ENCODE measurements at places on chromosomes 7 and 10. TPM values are rescaled to one million over a fixed set of nuclear protein-coding genes. Genes with fewer than 3 reads are reported as not detected.

The UNCX gene
- total RNA-seq = not detected

The FLNC gene
- 0.57 TPM for total RNA-seq

The LRRN3 gene
- total RNA-seq = not detected

DNA sequence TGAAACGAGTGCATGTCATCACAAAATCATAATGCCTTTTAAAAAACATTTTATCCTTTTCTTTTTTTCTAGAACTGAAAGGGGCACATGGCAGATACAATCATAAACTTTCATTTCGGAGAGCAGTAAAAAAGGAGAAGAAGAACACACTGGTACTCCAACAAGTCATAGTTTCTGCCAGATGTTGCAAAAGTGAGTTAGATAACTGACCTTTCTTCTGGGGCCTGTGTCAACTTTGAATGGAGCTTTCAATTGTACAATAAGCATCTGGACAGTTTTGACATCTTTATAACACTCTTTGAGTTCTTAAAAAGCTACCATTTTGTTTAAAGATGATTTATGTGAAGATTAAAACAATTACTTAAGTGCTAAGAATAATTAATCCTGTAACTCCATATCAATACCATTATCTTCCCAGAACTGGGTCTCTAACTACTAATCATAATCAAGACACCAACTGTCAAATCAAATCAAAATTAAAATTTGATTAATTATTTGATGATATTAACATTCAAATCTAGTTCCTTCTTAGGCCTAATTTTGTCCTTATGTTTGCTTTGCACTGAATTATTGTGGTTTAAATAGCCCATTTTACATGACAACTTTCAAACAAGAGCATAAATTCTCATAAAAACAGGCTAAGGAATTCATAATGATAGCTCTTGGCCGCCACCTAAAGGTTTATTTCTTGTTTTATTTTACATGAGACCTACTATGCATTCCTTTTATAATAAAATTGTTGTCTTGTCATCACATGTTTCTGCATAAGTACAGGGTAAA lies 19.5 kb upstream of the ITGB8 start:
- peak; percentile 82 for DNase-seq

DNA sequence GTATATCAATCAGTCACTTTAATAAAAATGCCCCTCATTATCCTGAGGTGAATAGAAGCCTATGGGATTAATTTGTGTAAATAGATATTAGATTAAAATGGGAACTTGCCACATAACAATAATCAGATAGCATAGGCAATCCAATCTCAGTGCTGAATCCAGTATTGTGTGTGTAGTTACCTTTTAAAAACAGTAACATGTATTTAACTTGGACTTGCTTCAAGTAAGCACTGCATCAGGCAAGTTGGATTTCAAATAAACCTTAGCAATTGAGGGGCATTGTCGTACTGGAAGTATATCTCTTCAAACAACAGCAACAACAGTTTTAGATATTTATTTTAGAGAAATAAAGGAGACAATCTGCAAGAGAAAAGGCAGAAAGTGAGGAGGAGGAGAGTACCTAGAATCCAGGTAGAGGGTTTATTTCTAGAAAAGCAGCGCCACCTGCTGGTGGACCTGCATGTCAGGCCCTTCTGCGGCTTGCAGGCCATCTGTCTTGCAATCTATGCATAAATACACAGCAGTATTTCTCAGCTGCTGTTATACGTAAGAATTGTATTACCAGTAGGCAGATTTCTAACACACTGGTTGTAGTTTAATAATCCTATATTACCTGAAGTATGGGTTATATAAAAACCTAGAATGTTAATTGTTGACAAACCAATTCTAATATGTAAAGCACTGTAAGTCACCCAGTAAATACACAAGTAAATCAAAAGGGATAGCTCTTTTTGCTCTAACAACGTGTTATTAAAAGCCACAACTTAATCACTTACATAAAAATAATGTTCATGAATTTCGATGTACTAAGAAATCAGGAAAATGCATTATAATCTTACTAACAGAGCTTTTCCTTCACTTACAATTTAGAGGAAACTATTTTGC lies 652.8 kb downstream of the KCNMA1 start:
- peak; percentile 55 for DNase-seq

- no peak for DNase-seq
These were observed 445.3 kb upstream of the MGMT start for GRCh38 chr10:129021594-129022304.

GRCh38 chr10:3702569-3702968 lies 82.4 kb downstream of the KLF6 start:
- DNase-seq = no peak

The GJD4 gene
- not detected for total RNA-seq

The PPP1R17 gene
- total RNA-seq = not detected

The SMNDC1 gene
- 10.7 TPM for total RNA-seq

The PYROXD2 gene
- total RNA-seq = 5.0 TPM

- DNase-seq = no peak
These were observed 108.4 kb downstream of the FANK1 start for GRCh38 chr10:126004752-126005151.

The DNAJC9 gene
- total RNA-seq = 42.5 TPM

- peak; percentile 82 for DNase-seq
These were observed 9.3 kb upstream of the TET1 start for GRCh38 chr10:68550747-68551411.

The SPDYE1 gene
- total RNA-seq = not detected

DNA sequence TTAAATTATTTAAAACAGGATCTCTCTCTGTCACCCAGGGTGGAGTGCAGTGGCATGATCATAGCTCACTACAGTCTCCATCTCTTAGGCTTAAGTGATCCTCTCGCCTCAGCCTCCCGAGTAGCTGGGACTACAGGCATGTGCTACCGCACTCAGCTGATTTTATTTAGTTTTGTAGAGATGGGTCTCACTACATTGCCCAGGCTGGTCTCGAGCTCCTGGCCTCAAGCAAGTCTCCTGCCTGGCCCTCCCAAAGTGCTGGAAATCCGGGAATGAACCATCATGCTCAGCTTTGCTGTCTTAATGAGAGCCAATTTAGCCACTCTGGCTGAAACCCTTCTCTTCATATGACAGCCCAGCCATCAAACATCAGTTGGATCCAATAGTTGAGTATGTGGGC lies 53.3 kb upstream of the NRP1 start:
- DNase-seq = no peak

DNA sequence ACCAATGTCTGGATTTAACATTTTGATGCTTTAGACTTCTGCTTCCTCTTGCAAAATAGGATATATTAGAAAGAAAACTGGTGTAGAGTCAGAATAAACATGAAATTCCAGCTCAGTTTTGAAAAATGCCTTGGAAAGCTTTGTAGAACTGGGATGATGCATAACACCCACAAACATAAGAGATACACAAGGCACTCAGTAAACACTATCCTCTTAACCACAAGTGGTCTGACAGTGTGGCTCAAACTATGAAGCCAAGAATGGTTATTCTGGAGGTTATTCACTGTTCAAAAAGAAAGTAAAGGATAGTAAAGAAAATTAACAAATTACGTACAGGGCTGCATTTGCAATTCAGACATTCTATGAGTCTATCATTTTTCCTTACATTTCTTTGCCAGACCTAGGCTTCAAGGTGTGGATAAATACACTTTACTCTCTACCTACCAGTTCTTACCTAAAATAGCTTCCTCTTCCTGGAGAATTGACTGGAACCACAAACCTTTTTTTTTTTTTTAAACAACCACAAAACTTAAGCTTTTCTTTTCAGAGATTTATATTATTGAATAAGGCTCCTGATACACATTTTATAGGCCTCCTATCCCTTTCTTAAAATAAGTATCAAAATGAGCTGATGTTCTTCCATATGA lies 9.0 kb upstream of the RSBN1L start:
- DNase-seq = no peak

DNA sequence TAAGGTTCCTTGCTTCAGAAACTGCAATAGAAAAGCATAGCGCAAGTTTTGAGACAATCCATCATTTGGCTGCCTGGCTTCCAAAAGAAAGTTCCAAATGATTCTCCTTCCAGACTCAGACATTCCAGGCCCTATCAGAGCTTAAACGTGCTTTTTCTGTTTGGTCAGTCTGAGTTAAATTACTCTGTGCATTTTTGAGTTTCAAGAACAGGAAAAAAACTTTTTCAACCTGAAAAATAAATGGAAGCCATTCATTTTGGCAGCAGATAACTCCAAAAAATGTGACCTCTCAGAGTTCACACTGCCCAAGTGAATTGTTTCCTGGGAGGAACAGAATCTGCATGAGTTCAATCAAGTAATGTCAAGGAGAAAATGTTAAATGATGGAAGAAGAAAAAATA lies 354.2 kb downstream of the CXCL12 start:
- DNase-seq = no peak

- no peak for DNase-seq
These were observed 313.9 kb downstream of the BMPER start for GRCh38 chr7:34219153-34219718.

DNA sequence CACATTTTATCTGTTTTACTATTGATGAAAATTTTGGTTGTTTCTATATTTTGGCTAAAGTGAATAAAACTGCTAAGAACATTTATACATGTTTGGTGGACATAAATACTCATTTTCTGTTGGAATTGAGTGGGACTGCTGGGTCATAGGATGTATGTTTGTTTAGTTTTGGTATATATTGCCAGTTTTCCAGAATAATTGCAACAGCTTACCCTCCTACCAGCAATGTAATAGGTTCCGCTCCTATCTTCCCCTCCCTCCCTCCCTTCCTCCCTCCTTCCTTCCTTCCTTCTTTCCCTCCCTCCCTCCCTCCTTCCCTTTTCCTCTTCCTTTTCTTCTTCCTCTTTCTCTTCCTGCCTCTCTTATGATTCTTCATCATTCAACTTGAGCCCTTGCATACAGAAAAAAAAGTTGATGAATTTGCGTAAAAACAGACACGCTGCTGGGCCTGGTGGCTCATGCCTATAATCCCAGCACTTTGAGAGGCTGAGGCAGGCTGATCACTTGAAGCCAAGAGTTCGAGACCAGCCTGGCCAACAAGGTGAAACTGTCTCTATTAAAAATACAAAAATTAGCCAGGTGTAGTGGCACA lies 23.5 kb downstream of the VKORC1L1 start:
- DNase-seq = no peak

DNA sequence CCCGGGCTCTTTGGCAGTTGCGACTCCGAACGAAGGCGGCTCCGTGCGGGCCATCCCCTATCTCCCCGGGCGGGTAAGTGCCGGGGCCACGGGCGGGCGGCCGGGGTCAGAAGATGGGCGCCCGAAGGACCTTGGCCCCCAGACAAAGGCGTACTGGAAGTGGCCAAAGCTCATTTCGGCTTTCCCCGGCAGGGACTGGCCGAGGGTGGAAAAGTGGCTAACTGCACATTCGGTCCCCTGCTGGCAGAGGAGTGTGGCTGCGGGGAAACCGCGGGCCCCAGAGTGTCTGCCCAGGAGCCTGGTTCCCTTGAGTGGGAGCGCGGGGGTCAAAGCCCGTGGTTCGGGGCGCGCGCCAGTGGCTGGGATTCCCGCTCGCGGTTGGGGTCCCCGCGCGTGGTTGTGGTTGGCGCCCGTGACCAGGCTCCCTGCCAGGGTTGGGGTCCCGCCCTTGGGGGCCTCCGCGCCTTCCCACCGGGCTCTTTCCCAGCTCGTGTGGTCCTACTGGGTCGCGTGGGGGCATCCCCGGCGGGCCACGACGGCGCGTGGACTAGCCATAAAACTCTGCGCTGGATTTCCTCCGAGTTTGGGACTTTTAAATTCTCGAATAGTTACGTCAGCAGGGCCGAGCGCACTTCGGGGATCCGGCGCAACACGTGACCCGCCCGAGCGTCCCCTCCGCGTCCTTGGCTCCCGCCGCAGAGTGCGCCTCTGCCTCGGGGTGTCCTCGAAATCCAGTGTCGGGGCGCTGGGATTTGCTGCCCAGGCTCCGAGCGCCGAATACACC lies 124.4 kb downstream of the TACC2 start:
- peak; percentile 71 for DNase-seq

DNA sequence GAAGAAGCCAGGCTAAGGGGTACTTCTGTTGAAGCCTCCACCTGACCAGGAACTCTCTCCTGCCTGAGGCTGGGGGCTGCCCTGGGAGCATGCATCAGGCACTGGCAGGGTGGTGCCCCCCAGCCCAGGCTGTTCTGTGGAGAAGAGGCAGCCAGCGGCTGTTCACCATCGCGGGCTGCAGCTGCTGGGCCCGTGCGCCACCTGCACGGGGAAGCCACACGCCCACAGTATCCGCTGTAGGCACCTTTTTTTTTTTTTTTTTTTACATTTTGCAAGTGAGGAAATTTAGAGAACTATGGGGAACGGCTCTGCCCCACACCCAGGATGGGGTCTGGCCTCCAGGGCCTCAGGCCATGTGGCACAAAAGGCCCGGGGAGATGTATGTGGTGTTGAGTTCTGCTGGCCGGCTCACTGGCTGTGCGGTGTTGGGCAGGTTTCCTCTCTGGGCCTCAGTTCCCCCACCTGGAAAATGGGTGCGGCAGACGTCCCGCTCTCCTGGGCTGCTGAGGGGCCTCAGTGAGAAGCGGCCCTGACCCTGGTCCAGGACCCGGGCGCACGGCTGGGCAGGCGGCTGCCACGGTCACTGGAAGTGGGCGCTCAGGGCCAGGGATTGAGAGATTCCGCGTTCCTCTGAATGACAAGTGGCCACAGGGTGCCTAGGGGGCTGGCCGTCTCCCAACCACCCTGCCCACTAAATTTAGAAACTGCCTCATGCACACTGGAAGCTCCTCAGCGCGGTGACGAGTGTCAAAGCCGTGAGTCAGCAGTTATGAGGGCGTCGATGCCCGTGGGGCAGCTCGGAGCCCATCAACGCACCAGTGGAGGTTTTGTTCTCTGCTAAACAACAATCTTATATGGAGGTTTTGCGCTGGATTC lies 8.8 kb upstream of the INTS1 start:
- DNase-seq = peak; percentile 94

DNA sequence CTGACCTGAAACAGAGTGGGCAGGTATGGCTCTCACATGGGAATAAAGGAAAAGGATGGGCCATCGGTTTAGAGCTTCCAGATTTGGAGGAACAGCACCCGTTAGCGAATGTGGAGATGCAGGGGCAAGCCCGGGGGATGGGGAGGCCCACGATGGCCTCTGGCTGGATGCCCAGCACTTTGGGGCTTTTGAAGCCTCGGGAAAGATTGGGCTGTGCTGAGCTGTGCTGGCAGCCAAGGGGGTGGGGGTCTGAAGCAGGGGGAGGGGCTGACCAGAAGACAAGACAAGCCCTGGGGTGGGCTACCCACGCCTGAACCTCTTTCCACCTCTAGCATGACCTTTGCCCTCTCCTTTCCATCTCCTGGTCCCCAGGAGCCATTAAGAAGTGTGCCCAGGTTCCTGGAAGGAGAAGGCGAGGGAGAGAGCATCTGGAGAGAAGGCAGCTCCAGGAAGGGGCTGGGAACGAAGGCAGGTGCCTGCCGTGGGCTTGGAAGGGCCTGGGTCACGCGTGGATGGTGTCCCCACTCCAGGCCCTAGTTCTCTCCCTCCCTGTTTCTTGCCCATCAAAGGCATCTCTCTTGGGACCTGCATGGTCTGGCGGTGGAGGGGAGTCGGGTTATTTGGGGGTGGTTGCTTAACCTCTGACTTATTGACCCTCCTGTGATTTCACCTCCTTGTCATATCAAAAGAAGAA lies 39.7 kb downstream of the JAKMIP3 start:
- no peak for DNase-seq

The SPDYE9 gene
- 0.54 TPM for total RNA-seq

GRCh38 chr7:35699796-35700305 lies 4.9 kb upstream of the HERPUD2 start:
- no peak for DNase-seq

Data from NCI-H460 (cell line).